ENCODE measurements at places on chromosomes 1 and 21.

- DNase-seq: no peak
These were observed 40.4 kb downstream of the USP48 start for GRCh38 chr1:21742578-21742977.

- DNase-seq: no peak
These were observed 1067.9 kb downstream of the TTLL7 start for GRCh38 chr1:82931006-82931405.

GRCh38 chr1:60073605-60074278 is at the start of gene C1orf87:
Gene C1orf87, minus strand, starts transcription at chr1:60073770. Its CDS starts 1,127 bp downstream, at chr1:60072643.
- no peak for DNase-seq

DNA sequence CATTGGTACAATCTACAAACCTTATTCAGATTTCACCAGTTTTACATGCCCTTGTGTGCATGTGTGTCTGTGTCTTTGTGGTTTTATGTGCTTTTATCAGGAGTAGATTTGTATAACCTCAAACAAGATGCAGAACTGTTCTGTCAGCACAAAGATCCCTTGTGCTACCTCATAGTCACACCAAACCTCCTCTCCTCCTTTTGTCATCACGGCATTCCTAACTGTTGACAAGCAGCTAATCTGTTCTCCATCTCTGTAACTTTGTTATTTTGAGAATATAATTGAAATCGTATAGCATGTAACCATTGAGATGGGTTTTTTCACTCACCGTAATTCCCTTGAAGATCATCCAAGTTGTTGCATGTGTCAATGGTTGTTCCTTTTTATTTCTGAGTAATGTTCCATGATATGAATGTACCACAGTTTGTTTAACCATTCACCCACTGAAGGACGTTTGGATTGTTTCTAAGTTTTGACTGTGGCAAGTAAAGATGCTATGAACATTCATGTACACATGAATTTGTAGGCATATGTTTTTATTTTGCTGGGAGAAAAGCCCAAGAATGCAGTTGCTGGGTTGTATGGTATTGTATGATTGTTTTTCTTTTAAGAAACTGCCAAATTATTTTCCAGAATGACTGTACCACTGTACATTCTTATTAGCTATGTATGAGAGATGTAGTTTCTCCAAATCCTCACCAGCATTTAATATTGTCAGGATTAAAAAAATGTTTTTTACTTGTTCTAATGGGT is 78.1 kb upstream of the B3GALT2 start:
- DNase-seq: no peak

DNA sequence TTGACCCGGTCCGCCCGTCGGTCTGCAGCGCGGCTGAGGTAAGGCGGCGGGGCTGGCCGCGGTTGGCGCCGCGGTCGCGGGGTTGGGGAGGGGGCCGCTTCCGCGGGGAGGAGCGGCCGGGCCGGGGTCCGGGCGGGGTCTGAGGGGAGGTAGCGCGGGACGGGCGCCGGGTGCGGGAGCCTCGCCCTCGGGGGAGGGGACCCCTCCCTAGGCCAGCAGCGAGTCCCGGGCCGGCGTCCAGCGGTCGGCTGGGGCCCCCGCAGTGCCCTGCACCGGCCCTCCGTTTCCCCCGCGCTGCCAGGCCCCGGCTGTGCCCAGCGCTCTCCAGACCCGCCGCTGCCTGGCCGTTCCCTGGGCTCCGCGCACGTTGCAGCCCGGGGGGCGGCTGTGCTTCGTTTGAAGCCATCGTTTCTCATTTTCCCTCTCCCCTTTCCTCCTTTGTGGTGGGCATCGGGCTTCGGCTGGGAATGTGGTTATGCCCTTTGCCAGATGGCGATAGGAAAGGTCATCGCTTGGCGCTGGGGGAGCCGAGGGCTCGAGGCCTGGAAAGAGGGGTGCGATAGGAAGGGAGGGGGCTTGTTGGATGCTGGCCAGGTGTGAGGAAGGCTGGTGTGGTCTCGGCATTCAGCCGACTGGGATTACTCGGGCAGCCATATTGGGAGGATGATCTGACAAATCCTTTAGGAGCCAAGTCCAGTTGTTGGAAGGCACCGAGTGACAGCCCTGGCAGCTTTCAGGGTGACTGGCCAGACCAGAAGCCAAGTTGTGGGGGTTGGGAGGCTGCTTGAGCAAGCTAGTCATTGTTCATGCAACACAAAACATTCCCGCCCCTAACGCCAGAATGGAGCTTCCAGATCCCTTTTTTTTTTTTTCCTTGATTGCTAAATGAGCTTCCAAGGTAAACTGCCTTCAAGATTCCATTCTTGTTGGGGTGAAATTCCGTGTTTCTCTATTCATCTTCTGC is 753 bp downstream of the KIF1B start:
- peak; percentile 40 for DNase-seq

DNA sequence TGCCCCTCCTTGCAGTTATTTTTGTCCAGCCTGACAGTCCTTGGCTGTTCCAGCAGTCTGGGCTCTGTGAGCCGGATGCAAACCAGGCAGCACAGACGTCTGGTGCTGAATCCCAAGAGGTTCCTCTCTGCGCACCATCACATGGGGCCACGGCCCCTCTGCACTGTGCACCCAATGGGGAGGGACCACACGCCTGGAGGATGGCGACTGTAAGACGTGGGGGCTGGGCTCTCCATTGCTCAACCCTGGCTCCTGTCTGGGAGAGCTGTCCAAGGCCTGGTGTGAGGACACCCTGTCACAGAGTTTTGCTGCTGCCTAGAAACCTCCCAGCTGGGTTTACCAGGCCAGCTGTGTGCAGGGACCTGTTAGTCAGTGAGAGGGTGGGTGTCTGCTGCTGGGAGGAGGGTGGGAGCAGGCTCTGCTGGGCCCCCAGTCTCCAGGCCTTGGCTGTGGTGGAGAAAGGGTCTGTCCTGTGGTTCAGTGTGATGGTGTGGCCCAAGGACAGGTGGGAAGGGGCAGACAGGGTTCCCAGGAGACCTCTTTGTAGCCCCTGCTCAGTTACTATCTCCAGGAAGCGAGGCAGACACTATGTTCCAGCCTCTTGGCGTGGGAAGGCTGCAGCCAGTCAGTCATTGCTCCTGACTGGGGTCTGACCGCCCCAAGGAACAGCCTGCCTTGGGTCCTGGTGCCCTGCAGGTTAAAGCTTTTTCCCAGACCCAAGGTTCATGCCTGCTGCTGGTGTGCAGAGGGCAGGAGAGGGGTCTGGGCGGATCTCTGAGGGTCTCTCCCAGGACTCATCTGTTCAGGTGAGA is 13.8 kb downstream of the HEYL start:
- DNase-seq: no peak

GRCh38 chr1:235763962-235764361 is 102.7 kb downstream of the LYST start:
- DNase-seq: no peak

GRCh38 chr1:167066333-167067122 is 23.6 kb downstream of the GPA33 start:
- DNase-seq: peak; percentile 79

DNA sequence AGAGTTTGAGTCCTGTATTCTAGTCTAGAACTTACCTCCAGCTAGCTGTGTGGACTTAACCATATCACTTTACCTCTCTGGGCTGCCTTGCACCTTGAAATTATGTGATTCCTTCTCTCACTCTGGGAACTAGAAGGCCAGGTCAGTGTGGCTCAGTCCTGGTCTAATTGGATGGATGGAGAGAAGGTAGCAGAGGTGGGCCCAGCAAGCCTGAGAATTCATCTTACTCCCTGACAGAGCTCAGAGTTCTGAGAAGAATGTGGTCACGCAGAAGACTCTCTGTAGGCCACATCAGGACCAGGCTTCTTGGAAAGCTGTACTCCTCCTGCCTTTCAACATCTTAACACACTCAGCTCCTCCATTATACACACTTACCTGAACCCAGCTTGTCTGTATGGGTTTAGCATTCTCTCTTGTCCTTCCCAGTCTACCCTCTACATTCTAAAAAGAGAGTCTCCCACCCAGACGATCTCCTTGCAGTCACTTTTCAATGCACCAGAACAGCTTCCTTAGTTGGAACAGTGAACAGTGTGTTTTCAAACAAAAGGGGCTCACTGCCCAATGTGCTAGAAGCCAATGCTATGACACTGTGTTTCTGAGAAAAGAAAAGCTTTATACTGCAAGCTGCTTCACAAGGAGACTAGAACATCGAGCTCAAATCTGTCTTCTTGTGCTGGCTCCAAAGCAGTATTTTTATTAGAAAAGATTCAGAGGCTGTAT is 60.5 kb downstream of the CAPN9 start:
- DNase-seq: no peak

- DNase-seq: peak; percentile 73
These were observed 69.9 kb upstream of the LPGAT1 start for GRCh38 chr1:211900441-211900840.

GRCh38 chr1:71461416-71461815 is 380.6 kb upstream of the ZRANB2 start:
- no peak for DNase-seq

GRCh38 chr1:205373022-205373797 is 16.5 kb upstream of the KLHDC8A start:
- DNase-seq: no peak

All from RPMI8226 (cell line).